ENCODE measurements at places on chromosomes 7 and 10.

DNA sequence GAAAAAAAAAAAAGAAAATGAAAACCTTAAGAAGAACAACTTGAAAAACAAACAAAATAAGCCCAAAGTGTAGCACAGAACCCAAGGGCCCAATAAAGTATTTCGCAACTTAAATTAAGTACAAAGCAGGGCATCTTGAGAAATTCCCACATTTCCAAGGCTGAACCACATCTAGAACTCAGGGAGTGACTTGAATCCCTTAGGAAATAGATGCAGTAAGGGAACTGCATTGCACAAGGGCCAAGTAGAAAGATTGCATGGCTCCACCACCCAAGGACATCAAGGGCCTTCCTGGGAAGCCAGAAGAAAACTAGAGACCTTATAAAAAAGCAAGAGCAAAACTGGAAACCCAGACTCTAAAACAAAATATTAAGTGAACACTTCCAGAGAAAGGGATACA, 352.7 kb downstream of the CXCL12 start:
- no peak for DNase-seq

GRCh38 chr7:155568842-155569494, 22.6 kb upstream of the CNPY1 start:
- no peak for DNase-seq

GRCh38 chr7:33448035-33448434, 318.7 kb downstream of the BBS9 start:
- DNase-seq: no peak

DNA sequence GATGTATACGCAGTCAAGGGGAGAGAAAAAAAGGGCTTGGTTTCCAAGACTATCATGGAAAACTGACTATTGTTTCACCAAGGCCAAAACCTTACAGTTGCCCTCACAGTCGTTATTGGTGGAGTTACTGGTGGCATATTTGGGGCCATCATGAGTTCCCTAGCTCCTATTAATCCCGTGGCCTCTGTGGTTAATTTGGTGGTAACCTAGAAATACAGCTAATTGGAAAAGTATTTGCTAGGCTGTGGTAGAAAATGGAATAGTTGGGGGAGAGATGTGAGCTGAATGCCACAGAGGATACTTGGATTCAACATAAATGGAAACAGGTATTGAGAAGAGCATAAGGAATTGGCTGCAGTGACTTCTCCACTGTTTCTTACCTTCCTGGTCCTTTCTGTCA, 450.7 kb downstream of the KCNMA1 start:
- DNase-seq: no peak

DNA sequence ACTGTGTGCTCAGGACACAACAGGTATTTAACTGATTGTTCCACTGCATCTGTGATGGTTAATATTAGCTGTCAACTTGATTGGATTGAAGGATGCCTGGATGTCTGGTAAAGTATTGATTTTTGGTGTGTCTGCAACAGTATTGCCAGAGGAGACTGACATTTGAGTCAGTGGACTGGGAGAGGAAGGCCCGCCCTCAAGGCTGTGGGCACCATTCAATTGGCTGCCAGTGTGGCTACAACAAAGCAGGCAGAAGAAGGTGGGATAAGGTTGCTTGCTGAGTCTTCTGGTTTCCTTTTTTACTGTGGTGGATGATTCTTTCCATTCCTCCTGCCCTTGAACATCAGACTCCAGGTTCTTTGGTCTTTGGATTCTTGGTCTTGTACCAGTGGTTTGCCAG, 137.1 kb upstream of the FAM13C start:
- DNase-seq: no peak

DNA sequence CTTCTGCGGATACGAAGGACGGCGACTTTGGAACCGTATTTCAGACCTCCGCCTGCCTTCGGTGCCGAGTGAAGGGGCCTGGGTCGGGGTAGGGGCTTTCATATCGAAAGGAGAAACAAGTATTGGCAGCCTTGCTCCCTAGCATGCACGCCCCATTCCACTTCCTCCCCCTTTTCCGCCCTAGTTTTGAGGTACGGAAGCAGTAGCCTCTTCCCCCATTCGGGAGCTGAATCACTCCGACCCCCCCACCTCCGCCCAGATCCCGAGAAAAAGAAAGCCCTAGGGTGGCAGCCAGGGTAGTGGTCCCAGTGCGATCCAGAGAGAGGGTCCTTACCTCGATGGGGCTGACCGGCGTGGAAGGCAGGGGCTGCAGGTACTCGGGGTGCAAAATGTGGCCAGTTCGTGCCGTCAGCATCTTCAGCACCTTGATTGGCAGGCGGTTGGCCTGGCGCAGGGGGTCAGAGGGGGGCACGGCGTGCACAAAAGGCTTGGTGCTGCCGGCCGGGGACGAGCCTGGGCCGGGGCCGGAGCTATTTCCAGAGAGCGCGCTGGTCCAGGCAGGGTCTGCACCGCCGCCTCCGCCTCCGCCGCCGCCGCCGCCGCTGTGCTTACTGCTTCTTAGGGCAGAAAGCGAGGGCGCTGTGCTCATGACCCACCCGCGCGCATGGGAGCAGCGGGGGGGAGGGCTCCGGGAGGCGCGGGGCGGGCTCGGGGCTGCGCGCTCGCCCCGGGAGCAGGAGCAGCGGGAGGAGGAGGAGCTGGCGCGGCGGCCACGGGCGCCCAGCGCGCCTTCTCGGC, 594 bp downstream of the ZNF503 start:
- DNase-seq: no peak

DNA sequence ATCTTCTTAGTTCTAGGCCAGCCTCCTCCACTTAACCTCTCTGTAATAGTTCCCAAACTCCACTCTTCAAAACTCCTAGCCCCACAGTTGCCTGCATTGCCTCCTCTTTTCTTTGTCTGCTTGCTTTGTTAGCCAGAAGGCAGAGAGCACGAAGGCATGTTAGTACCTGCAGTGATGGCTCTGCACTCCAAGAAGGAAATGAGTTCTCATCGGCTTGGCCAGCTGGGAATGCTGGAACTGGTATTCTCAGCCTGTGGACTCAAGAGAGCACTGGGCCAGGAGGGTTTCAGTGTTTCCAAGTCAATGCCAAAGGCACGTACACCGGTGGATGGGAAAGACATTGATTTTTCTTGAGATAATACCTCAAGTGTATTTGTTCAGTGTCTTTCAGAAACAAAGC, 66.3 kb upstream of the HABP2 start:
- no peak for DNase-seq

Data from activated CD8-positive, alpha-beta T cell treated with anti-CD3 and anti-CD28 coated beads, Interleukin-2, amount 10 ng/mL, durations not matched to agents 7 days and 5 days (primary cell).